ENCODE measurements at places on chromosomes 11 and 22.

- DNase-seq = no peak
Observed at GRCh38 chr11:110955776-110956175, 243.5 kb upstream of the ARHGAP20 start.

DNA sequence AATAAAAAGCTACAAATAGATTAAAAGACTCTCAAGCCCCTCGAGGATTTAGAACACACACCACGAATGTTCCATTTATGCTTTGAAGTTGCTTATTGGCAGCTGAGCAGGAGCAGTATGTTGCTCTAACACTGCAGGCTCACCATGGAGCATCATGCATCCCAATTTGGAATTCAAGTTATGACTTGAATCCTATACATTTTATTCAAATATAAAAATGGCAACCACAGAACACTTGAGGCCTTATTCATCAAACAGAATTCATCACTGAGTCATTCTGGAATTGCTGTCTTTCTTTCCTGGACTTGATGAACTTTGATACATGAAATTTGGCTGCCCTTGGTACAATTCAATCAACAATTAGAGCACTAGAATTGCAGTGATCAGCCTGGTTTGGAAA is 24.5 kb upstream of the BLID start:
- peak; percentile 85 for DNase-seq

- no peak for DNase-seq
Observed at GRCh38 chr22:25950111-25950510, 208.1 kb downstream of the MYO18B start.

GRCh38 chr11:111310723-111311122 is 12.4 kb downstream of the POU2AF3 start:
- no peak for DNase-seq

- no peak for DNase-seq
Observed at GRCh38 chr11:81377418-81377817, 1356.2 kb downstream of the FAM181B start.

DNA sequence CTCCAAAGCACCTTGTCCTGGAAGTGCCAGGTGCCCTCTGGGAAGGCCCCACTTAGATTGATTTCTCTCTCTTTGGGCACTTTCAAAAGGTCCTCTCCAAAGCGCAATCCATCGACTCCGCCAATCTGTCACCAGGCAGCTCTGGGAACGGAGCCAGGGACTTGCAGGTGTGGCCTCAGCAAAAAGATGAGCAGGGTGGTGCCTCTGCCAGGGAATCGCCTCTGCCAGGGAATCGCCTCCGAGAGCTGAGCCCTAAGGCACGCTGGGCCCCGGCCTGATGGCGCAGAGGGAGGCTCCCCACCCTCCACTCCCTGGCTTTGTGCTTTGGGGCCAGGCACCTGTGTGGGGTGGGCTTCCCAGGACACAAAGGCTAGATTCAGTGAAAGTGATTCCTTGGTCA is 1391.3 kb downstream of the TBC1D22A start:
- DNase-seq = no peak

GRCh38 chr11:102427068-102427467 is 25.5 kb downstream of the TMEM123 start:
- DNase-seq = no peak

DNA sequence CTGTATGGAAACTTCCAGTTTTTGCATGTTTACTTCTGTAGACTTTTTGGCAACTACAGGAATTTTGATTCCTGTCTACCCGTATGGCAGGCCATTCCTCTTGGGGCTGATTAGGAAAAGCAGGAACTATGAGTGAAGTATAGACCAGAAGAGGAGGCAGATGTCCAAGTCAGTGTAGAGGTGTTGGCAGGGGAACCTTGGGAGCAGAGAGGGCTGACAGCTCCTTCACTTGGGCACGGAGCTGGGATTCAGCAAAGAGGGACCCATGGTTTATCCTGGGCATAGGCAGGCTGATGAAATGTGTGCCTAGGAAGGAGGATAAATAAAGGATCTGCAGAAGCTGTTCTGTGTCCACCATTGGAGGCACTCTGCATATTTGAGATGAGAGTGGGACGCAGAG is 33.1 kb downstream of the TREH start:
- no peak for DNase-seq
